ENCODE measurements at places on chromosomes 7 and 10. TPM values are rescaled to one million over a fixed set of nuclear protein-coding genes. Genes with fewer than 3 reads are reported as not detected.

Gene PTEN
- 37.9 TPM for polyA plus RNA-seq

Gene NUDT5
- polyA plus RNA-seq: 25.3 TPM

Gene ALDH18A1
- 18.6 TPM for polyA plus RNA-seq

Gene CALML5
- polyA plus RNA-seq: not detected

Gene TSPAN33
- polyA plus RNA-seq: 6.5 TPM

Gene LRRD1
- polyA plus RNA-seq: 0.08 TPM

Gene ZNF804B
- polyA plus RNA-seq: 0.08 TPM

Gene NKX2-3
- polyA plus RNA-seq: not detected

Gene RAB19
- not detected for polyA plus RNA-seq

Gene SFTPA1
- not detected for polyA plus RNA-seq
